ENCODE measurements at places on chromosomes 5 and 9.

- DNase-seq = no peak
These were observed 34.4 kb downstream of the P4HA2 start for GRCh38 chr5:132193165-132193694.

- DNase-seq = no peak
These were observed 9.0 kb downstream of the CDH12 start for GRCh38 chr5:22844155-22844554.

GRCh38 chr9:37710046-37710445 lies 43.6 kb upstream of the TRMT10B start:
- no peak for DNase-seq

- no peak for DNase-seq
These were observed 31.2 kb downstream of the NANS start for GRCh38 chr9:98087420-98088354.

GRCh38 chr9:124760719-124761118 lies 10.4 kb downstream of the NR6A1 start:
- no peak for DNase-seq

DNA sequence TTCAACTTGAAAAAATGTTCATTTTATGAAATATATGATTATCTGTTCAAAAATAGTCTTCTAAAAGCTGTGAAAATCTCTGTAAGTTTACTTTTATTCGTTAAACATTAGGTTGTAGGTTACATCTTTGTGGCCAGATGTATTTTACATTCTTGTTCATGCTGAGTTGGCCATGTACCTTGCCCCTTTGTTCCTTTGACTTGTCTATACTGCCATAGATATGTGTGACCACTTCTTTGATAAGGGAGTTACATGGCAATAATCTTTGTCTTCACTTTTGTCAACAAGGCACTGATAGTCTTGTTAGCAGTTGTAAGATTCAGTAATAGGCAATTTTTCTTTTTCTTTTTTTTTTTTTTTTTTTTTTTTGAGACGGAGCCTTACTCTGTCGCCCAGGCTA lies 15.9 kb downstream of the SEC24A start:
- no peak for DNase-seq

- no peak for DNase-seq
These were observed 35.1 kb upstream of the PCA3 start for GRCh38 chr9:76729116-76729515.

GRCh38 chr9:98226957-98227356 lies 28.5 kb downstream of the TBC1D2 start:
- DNase-seq = peak; percentile 51

GRCh38 chr5:58153255-58153654 lies 306.6 kb downstream of the PLK2 start:
- no peak for DNase-seq

DNA sequence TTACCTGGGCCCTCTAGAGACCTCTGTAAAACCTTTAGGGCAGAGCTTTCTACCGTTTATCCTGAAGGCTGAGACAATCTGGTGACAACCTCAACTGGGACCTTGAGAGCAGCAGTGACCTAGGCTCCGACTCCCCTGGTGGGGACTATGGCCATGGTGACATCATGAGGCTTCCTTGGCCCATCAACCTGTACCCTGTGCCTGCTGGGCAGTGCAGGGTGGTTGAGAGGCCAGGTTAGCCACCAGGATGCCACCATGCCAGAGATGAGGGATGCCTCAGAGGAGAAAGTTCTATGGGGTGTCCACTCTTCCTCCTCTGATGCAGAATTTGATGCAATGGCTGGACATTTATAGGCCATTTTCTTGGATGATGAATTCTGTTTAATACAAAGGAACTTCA lies 194.8 kb downstream of the PDZD2 start:
- DNase-seq = no peak

- DNase-seq = no peak
These were observed 518.1 kb downstream of the AGTPBP1 start for GRCh38 chr9:85223506-85224125.

- DNase-seq = no peak
These were observed 810.9 kb upstream of the ACO1 start for GRCh38 chr9:31573561-31573960.

- no peak for DNase-seq
These were observed 2.7 kb downstream of the ENHO start for GRCh38 chr9:34520096-34520495.

GRCh38 chr5:77181173-77181572 lies 29.3 kb upstream of the PDE8B start:
- DNase-seq = no peak

DNA sequence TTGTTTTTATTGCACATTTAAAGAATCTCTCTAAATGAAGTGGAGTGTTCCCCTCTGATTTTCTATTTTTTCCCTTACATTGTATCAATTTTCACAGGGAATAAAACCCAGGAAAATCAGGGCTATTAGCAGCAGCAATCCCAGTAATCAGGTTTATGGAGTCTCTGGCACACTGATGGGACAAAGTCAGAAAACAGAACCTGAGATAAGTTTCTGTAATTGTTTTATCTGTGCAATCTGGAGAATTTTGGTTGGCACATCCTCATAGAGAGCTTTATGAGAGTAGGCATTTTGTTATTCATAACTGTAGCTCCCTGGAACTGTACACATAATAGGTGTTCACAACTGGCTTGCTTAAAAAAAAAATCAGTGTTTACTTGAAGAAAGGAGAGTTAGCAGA lies 96.9 kb upstream of the IL6ST start:
- no peak for DNase-seq

- DNase-seq = no peak
These were observed 81.9 kb downstream of the EMB start for GRCh38 chr5:50359187-50359586.

DNA sequence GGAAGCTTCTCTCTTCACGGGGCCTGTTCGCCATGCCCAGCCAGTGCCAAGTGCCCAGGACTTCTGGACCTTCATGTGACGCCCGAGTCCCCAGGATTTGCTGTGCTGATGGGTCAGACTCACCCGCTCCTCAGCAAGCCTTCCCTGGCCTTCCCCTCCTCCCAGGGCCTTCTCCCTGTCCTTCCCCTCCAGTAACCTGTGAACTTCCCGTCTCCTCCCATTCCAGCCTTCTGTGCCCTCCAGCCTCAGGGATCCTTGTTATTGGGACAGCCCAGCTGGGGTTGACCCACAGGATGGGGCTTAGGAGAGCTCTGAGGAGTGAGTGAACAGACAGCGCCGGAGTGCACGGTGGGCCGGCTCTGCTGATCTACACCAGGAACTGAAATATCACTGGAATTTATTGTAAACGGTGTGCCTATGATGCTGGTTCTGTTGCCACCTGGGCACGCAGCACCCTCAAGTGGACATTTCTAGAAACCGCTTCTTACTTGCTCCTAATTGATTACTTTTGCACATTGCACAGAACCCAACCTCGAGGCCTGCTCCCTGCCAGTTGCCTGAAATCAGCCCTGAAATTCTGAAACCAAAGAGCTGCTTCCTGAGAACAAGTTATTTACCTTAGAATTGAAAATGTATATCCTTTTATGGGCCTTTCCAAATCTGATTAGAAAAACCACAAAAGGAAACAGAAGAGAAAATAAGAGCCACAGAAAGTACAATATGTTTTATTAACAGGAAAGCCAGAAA lies 1.5 kb downstream of the SPAAR start:
- DNase-seq = peak; percentile 54

DNA sequence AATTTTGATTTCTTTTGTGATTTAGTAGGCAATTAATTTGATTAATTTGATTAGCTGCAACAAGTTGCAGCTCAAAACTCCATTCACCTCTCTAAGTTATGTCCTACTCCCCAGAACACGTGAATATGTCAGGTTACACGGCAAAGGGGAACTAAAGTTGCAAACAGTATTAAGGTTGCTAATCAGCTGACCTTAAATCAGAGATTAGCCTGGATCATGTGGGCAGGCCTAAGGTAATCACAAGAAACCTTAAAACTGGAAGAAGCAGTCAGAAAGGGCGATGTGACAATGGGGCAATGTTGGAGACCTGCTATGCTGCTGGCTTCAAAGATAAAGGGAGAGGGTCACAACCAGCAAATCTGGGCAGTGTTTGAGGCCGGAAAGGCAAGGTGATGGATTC lies 47.3 kb upstream of the ANXA1 start:
- no peak for DNase-seq

DNA sequence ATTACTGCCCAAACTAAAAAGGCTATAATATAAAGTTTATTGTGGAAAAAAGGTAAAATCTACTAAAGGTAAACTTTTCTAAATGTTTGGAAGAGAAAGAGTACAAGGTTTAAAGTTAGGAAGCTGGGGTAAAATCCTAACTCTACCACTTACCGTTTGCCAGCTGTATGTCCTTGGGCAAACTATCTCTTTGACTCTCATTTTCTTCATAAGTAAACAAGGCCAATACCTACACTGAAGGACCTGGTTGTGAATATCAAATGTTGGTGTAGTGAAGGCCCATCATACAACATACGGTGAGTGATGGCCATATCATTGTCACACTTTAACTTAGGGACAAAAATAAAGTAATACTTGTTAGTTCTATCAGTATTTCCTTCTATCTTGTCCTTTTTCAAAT lies 34.9 kb downstream of the ABHD17B start:
- no peak for DNase-seq

DNA sequence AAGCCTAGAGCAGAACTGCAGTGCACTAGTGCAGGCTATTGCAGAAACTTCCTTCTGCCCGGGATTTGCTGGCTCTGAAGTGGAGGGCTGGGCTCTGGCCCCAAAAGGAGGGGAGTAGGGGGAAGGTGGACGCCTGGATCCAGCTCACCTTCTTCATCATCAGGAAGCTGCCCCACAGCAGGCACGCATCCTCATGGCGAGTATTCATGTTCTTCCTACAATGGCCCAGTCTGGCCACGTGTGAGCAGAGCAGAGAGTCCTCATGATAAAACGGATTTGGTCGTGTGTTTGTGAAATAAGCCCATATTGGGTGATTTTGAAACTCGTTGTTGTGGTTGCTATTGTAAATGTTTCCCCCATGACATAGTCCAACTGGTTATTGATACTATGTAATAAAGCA lies 8.2 kb upstream of the GLIPR2 start:
- DNase-seq = no peak

- no peak for DNase-seq
These were observed 100.2 kb downstream of the PIK3R1 start for GRCh38 chr5:68315679-68316271.

- no peak for DNase-seq
These were observed 160.2 kb upstream of the TBCA start for GRCh38 chr5:77936365-77936693.

Measured in WERI-Rb-1 (cell line).